Ovary (tissue), 10 donors: ENCODE measurements at places on chromosomes 6 and 20. TPM values are rescaled to one million over a fixed set of nuclear protein-coding genes. Genes with fewer than 3 reads are reported as not detected.

- no peaks in the 10 kb centered on the region for H3K4me1 ChIP-seq
- H3K27ac ChIP-seq: no peak overlapping the region
- no peak overlapping the region for H3K4me3 ChIP-seq
- H3K27me3 ChIP-seq: no peaks in the 10 kb centered on the region
- no peak for DNase-seq
Observed at GRCh38 chr6:80181352-80182081, 75.0 kb downstream of the BCKDHB start.

ZSCAN23 gene
- polyA plus RNA-seq: 2.3 TPM

NKAPL gene
- 1.5 TPM for polyA plus RNA-seq

DNA sequence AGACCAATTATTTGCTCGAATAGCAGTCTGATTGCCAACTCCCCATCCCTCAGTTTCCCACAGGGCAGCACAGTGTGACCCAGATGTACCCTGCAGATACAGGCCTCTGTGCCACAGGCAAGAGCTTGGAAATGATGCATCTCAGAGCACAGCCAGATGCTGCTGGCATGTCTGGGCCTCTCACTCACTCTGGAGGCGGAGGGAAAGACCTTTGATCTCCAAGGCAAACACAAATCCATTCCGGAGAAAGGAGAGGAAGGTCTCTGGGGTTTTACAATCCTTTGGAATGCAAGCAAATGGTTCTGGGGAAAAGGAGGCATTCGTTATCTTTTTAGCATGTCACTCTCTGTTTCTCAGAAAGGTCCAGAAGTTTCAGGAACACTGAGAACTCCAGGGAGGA is 74.2 kb downstream of the RIOK1 start:
- H3K27ac ChIP-seq: no peak overlapping the region
- H3K36me3 ChIP-seq: no peaks in the 10 kb centered on the region
- H3K4me3 ChIP-seq: no peak overlapping the region
- DNase-seq: no peak

DNA sequence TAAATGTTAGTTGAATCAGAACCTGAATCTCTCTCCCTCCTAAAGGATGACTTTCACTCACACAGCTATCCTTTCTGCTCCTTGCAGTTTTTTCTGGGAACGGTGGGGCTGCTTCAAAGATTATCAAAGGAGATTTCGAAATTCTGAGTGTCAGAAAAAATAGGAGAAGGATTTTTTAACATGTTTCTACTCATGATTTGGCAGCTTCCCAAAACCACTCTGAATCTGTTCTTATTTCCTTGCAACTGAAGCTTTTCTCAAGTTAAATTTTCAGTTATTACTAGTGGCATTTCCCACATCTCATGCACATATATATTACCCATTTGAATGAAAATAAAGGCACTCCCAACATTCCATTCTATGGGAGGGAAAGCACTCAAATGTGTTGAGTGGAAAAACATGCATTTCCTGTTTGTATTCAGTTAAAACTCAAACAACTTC is 123.6 kb downstream of the LCA5 start:
- no peaks in the 10 kb centered on the region for H3K27me3 ChIP-seq
- no peak overlapping the region for H3K27ac ChIP-seq
- no peaks in the 10 kb centered on the region for H3K36me3 ChIP-seq
- no peak overlapping the region for H3K4me3 ChIP-seq

C6orf15 gene
- polyA plus RNA-seq: not detected

C20orf202 gene
- 0.22 TPM for polyA plus RNA-seq

DNA sequence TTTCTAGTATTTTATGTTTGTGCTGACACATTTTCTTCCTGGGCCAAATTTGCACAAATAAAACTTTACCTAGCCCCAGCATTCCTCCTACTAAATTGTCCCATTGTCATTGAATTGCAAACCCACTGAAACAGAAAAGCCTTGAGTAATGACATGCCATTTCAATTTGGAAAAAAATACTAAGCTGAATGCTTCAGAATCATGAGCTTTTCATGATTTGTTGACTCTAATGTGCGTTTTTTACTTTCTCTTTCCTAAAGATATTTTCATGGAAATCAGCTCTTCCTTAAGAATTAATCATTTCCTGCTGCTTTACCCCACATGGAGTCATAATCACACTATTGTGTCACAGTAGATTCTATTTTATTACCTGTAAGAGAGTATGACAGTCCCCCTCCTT is 47.4 kb downstream of the TRDN start:
- no peak overlapping the region for H3K27ac ChIP-seq
- no peaks in the 10 kb centered on the region for H3K27me3 ChIP-seq
- DNase-seq: no peak
- no peak overlapping the region for H3K4me3 ChIP-seq
- H3K4me1 ChIP-seq: no peaks in the 10 kb centered on the region

- DNase-seq: no peak
- H3K36me3 ChIP-seq: no peaks in the 10 kb centered on the region
- no peaks in the 10 kb centered on the region for H3K27me3 ChIP-seq
Observed at GRCh38 chr6:170179616-170180324, 111.1 kb downstream of the DLL1 start.

DNA sequence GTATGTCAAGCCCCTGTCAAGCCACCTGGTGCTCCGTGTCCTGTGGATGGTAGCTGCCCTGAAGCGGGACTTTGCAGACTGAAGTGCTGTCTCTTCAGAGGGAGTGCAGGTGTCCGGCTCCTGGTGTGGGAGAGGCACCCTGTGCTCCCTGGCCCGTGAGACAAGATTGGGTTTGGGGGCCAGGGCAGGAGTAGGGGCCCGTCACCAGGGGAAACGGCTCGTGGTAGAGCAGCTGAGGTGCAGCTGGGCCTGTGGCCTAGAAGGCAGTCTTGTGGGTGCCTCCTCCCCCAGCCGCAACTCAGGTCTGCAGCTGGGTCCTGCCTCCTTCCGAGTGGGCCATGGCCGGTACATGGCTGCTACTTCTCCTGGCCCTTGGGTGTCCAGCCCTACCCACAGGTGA is at the start of gene PTCRA:
Gene PTCRA, plus strand, starts transcription at position 322 of the 400 bp plus-strand sequence. Its CDS starts 17 bp downstream, at position 339.
- no peak within 1 kb of the TSS for H3K4me3 ChIP-seq
- no peaks in the 10 kb centered on the region for H3K27me3 ChIP-seq
- no peaks in the 10 kb centered on the region for H3K36me3 ChIP-seq
- H3K27ac ChIP-seq: no peak within 1 kb of the TSS
- H3K4me1 ChIP-seq: peaks cover 4% of the 10 kb centered on the region

DNA sequence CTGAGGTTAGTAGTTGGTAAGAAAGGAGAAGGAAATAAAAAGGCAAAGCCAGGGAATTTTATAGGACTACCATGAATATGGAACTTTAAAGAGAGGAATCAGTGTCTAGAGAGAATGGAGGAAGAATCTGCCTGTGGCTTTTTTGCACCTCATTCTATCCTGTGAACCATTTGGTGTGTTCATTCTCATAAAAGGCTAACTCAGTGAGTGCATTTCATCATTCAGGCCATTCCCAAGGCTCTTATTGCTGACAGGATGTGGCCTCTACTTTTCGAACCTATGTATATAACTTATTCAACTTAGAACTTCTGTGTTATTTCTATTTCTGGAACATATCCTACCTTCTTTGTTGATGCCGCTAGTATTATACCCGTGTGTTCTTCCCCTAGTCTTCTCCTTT is 27.1 kb downstream of the HSF2 start:
- H3K4me3 ChIP-seq: no peak overlapping the region
- no peak overlapping the region for H3K27ac ChIP-seq
- no peaks in the 10 kb centered on the region for H3K4me1 ChIP-seq
- H3K27me3 ChIP-seq: no peaks in the 10 kb centered on the region
- DNase-seq: no peak
- no peaks in the 10 kb centered on the region for H3K36me3 ChIP-seq

TTBK1 gene
- polyA plus RNA-seq: 0.06 TPM

SLC13A3 gene
- polyA plus RNA-seq: 1.3 TPM

DLK2 gene
- polyA plus RNA-seq: 0.33 TPM

- no peak overlapping the region for H3K27ac ChIP-seq
- no peak for DNase-seq
- H3K27me3 ChIP-seq: no peaks in the 10 kb centered on the region
Observed at GRCh38 chr6:156508923-156509322, 268.3 kb upstream of the ARID1B start.

DNA sequence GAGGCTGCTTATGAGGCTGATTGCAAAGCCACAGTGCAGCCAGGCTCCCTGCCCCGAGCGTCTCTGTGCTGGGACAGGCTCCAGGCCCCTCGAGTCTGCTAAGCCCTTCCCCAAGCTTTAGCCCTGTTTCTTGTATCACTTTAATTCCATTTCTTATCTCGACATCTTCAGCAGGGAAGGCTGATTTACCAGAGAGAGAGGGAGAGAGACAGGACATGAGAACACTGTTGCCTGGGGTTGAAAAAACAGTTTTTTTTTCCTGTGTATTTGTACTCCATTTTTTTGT is 386.5 kb downstream of the SMOC2 start:
- no peak for DNase-seq
- H3K27me3 ChIP-seq: no peaks in the 10 kb centered on the region
- peaks cover 11% of the 10 kb centered on the region for H3K4me1 ChIP-seq
- no peak overlapping the region for H3K4me3 ChIP-seq

- DNase-seq: no peak
- no peaks in the 10 kb centered on the region for H3K36me3 ChIP-seq
- peaks cover 5% of the 10 kb centered on the region for H3K4me1 ChIP-seq
Observed at GRCh38 chr6:42367353-42368011, 84.2 kb downstream of the TRERF1 start.

DNA sequence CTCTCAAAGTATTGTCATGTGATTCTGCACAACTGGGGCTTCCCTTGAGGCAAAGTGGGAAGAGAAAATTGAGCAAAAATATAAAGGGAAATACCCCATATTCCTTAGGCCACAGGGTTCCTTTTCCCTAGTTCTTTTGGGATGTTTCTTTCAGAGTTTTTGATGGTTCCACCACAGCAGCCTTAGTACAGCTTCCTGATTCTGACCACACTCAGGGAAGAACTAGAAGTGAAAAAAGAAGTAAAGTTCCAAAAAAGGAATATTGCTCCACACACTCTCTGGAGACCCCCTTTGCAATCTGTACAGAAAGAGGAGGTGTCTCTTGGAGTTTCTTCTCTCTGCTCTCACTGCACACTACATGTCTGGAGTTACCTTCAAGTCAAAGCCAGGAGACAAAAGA is 27.9 kb upstream of the HLA-DQA2 start:
- H3K27me3 ChIP-seq: no peaks in the 10 kb centered on the region
- H3K36me3 ChIP-seq: no peaks in the 10 kb centered on the region
- DNase-seq: no peak

FLRT3 gene
- 13.0 TPM for polyA plus RNA-seq

GRCh38 chr6:156662025-156662445 is 115.1 kb upstream of the ARID1B start:
- H3K4me3 ChIP-seq: no peak overlapping the region
- no peaks in the 10 kb centered on the region for H3K27me3 ChIP-seq
- no peak for DNase-seq
- H3K27ac ChIP-seq: no peak overlapping the region

- H3K36me3 ChIP-seq: no peaks in the 10 kb centered on the region
- no peak overlapping the region for H3K4me3 ChIP-seq
- no peak for DNase-seq
- H3K27me3 ChIP-seq: no peaks in the 10 kb centered on the region
- peaks cover 1% of the 10 kb centered on the region for H3K4me1 ChIP-seq
Observed at GRCh38 chr6:29745386-29745785, 22.2 kb downstream of the HLA-F start.

- no peaks in the 10 kb centered on the region for H3K27me3 ChIP-seq
- H3K27ac ChIP-seq: no peak overlapping the region
- DNase-seq: no peak
- H3K4me3 ChIP-seq: no peak overlapping the region
Observed at GRCh38 chr6:6717953-6718352, 129.4 kb downstream of the LY86 start.

BTNL2 gene
- not detected for polyA plus RNA-seq

SLC17A1 gene
- polyA plus RNA-seq: 0.06 TPM

- DNase-seq: no peak
- H3K27me3 ChIP-seq: no peaks in the 10 kb centered on the region
- no peaks in the 10 kb centered on the region for H3K36me3 ChIP-seq
Observed at GRCh38 chr6:147248859-147249258, 44.6 kb downstream of the STXBP5 start.

GRCh38 chr20:45704969-45705637 is at the start of gene WFDC10B:
Gene WFDC10B, minus strand, starts transcription at chr20:45705019. Its CDS starts 19,027 bp downstream, at chr20:45685992.
- no peak within 1 kb of the TSS for H3K27ac ChIP-seq
- H3K27me3 ChIP-seq: no peaks in the 10 kb centered on the region
- DNase-seq: no peak
- H3K4me3 ChIP-seq: no peak within 1 kb of the TSS
- no peaks in the 10 kb centered on the region for H3K4me1 ChIP-seq

DNA sequence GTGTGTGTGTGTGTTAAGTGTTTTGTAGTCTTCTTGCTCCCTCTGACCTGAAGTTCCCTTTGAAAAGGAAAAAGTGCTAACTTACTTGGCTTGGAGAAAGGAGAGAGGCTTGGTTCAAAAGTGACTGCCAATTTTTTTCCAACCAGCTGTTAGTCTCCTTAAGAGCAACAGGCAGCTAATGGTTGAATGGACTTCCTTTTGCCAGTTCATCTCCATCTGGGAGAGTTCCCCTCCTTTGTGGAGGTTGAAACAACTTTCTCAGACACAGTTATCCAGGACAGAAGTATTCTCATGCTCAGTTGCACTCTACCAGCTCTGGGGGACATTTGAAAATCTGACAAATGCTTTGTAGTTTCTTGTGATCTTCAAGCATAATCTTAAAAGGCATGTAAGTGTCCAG is 4.5 kb downstream of the RIPOR2 start:
- DNase-seq: no peak
- H3K27me3 ChIP-seq: no peaks in the 10 kb centered on the region
- H3K36me3 ChIP-seq: no peaks in the 10 kb centered on the region

GRCh38 chr6:14790976-14791375 is 454.9 kb upstream of the JARID2 start:
- H3K27ac ChIP-seq: no peak overlapping the region
- H3K4me1 ChIP-seq: no peaks in the 10 kb centered on the region
- H3K36me3 ChIP-seq: no peaks in the 10 kb centered on the region
- DNase-seq: no peak

DNA sequence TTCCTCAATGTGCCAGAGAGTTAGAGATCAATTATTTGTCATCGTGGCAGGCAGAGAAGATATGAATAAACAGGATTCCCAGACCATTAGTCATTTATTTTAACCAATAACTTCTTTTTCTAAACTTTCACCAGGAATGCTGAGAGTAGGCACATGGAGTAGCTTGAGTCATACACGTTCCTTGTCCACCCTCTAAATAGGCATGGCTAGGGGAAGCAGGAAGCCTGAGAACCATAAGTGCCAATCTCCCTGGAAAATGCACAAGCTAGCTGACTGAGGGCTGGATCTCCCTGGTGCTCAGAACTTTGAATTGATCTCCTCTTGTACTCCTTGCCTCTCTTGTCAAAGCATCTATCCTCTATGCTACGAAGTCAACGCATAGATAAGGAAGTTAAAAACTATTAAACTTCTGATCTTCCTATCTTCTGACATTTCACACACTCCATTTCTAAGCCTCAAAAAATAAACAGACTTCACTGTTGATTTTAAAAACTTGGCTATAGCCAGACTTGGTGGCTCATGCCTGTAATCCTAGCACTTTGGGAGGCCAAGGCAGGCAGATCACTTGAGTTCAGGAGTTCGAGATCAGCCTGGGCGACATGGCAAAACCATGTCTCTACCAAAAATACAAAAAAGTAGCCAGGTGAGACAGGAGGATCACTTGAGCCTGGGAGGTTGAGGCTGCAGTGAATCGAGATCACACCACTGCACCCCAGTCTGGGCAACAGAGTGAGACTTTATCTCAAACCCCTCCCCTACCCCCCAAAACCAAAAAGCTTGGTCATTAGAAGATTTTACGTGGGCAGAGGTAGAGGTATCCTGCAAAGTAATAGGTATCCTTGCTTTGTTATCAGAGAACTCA is 11.8 kb downstream of the ADTRP start:
- DNase-seq: no peak
- H3K4me3 ChIP-seq: no peak overlapping the region
- H3K4me1 ChIP-seq: peaks cover 6% of the 10 kb centered on the region
- no peaks in the 10 kb centered on the region for H3K27me3 ChIP-seq
- H3K27ac ChIP-seq: no peak overlapping the region
- H3K36me3 ChIP-seq: no peaks in the 10 kb centered on the region

CARMIL1 gene
- 6.4 TPM for polyA plus RNA-seq
